Breast epithelium (tissue), 4 donors: ENCODE measurements at places on chromosomes 6 and 20. TPM values are rescaled to one million over a fixed set of nuclear protein-coding genes. Genes with fewer than 3 reads are reported as not detected.

The KCNQ5 gene
- total RNA-seq = 0.33 TPM

GRCh38 chr20:37230200-37230599 is 31.4 kb downstream of the GHRH start:
- H3K4me3 ChIP-seq = no peak overlapping the region
- no peaks in the 10 kb centered on the region for H3K36me3 ChIP-seq
- H3K27ac ChIP-seq = no peak overlapping the region
- no peaks in the 10 kb centered on the region for H3K4me1 ChIP-seq

The PLAGL1 gene
- total RNA-seq = 17.8 TPM

DNA sequence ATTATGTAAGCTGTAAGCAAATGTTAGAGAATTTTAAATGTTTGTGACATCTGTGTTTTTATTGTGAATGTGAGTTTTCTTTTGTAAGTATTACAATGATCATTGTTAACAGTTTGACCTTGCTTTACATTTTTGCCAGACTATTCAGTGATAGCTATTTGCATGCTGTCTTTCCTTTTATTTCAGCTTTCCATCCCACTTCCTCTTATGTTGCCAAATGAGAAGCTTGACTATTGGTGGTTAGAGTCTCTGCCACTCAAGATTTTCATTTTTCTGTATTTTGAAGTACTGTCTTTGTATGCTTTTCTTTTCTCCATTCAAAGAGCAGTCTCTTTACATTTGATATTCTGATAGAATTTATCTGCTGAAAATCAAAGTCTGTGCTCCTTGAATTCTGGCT is 104.1 kb downstream of the PRIM2 start:
- no peaks in the 10 kb centered on the region for H3K27me3 ChIP-seq
- no peak overlapping the region for H3K27ac ChIP-seq
- no peak overlapping the region for H3K4me3 ChIP-seq
- no peak for DNase-seq
- no peaks in the 10 kb centered on the region for H3K36me3 ChIP-seq

DNA sequence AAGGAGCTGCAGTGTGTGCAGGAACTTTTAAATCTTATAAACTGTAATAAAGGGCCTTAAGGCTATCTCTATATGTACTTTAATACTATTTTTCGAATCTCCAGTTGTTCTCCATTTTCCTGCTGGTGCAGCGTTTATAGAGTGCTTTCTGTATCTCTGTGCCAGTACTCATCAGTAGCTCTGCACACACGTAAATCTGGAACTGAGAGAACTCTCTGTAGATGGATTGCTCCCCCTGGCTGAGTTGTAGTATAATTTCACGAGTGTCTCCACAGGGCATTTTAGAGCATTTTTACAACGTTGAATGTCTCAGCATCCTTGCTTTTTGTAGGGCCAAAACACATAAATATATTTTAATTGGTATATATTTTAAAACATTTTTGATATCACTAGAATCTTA is 256.5 kb downstream of the TRDN start:
- no peak overlapping the region for H3K4me3 ChIP-seq
- H3K36me3 ChIP-seq = peaks cover 5% of the 10 kb centered on the region
- H3K27ac ChIP-seq = no peak overlapping the region

- no peaks in the 10 kb centered on the region for H3K4me1 ChIP-seq
- no peak for DNase-seq
- H3K36me3 ChIP-seq = no peaks in the 10 kb centered on the region
- no peaks in the 10 kb centered on the region for H3K27me3 ChIP-seq
- H3K27ac ChIP-seq = no peak overlapping the region
- H3K4me3 ChIP-seq = no peak overlapping the region
Measured at GRCh38 chr6:142279350-142280180, 22.2 kb upstream of the ADGRG6 start.

DNA sequence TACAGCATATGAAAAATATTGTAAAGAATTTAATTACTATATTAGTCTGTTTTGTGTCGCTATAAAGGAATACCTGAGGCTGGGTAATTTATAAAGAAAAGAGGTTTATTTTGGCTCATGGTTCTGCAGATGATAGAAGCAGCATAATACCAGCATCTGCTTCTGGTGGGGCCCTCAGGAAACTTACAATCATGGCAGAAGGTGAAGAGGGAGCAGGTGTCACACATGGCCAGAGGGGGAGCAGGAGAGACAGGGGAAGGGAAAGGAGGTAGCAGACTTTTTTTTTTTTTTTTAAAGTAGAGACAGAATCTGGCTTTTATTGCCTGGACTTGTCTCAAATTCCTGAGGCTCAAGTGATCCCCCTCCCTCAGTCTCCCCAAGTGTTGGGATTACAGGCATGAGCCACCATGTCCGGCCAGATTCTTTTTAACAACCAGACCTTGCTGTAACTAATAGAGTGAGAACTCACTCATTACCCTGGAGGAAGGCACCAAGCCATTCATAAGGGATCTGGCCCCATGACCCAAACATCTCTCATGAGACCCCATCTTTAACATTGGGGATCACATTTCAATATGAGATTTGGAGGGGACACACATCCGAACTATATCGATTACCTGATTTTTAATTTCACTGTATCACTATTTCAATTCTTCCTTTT is 64.6 kb downstream of the MAN1A1 start:
- H3K27me3 ChIP-seq = no peaks in the 10 kb centered on the region
- no peak for DNase-seq

The DAAM2 gene
- total RNA-seq = 59.5 TPM

GRCh38 chr6:113859349-113860180 is 2.4 kb downstream of the MARCKS start:
- peak overlapping the region; percentile 70 for H3K4me3 ChIP-seq
- H3K27ac ChIP-seq = peak overlapping the region; percentile 98
- no peaks in the 10 kb centered on the region for H3K4me1 ChIP-seq
- DNase-seq = peak; percentile 54

The SLC2A10 gene
- total RNA-seq = 42.9 TPM
